ENCODE measurements at places on chromosomes 13 and 19.

GRCh38 chr19:30344446-30345425 is 27.4 kb upstream of the ZNF536 start:
- no peak for DNase-seq

DNA sequence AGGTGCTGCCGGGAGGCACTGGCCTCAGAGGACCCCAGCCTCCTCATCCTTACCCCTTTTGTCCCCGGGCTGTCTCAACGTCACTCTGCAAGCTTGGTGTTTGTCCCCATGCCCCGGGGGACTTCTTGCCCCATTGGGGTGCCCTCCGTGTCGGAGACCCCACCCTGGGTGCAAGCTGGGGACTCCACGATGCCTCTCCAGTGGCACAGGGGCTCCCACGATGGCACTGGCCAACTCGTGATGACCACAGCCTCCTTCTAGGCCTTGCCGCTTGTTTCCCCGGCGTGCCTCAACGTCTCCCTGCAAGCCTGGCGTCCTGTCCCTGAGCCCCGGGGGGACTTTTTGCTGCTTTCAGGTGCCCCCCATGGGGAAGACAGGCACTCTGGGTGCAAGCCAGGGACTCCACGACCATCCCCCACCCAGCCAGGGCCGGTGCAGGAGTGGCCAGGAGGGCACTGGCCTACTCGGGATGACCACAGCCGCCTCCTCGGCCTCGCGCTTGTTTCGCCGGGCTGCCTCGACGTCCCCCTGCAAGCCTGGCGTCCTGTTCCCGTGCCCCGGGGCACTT is 237.0 kb downstream of the TUBA3C start:
- DNase-seq, result no peak

GRCh38 chr13:49838989-49839388 is 46.5 kb upstream of the KPNA3 start:
- DNase-seq, result peak; percentile 42

GRCh38 chr19:6271721-6272410 is 7.9 kb downstream of the MLLT1 start:
- DNase-seq, result peak; percentile 31

DNA sequence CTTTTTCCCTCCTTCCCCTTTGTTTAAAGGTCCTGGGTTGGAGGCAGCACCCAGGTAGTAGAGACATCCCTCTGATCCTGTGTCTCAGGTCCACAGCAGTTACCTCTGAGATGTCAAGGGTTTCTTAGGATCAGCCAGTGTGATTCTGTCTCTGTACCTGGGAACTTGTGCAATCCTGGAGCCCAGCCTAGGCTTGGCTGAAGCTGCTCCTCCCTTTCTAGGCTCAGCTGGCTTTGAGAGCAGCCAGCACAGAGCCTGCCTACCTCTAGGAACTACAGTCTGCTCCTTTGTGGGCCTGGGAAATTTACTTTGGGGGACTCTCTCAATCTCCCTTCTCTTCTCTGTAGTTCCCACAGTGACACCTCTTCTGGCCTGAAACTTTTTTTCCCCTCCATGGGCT is 171.6 kb downstream of the MTUS2 start:
- no peak for DNase-seq

- no peak for DNase-seq
Measured at GRCh38 chr13:114120591-114121011, 11.8 kb downstream of the RASA3 start.

DNA sequence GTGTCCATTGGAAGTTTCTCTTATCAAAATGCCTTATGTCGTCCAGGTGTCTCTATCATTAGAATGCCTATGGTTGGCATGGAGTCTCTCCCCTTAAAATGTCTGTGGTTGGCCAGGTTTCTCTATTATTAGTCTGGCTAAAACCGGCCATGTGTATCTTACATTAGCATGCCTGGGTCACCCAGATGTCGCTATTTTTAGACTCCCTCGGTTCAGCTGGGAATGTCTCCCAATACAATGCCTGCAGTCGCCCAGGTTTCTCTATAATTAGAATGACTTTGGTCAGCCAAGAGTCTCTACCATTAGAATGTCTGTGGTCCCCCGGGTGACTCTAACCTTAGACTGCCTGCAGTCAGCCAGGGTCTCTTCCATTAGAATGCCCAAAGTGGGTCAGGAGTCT is 1536.1 kb downstream of the UQCRFS1 start:
- DNase-seq, result no peak

DNA sequence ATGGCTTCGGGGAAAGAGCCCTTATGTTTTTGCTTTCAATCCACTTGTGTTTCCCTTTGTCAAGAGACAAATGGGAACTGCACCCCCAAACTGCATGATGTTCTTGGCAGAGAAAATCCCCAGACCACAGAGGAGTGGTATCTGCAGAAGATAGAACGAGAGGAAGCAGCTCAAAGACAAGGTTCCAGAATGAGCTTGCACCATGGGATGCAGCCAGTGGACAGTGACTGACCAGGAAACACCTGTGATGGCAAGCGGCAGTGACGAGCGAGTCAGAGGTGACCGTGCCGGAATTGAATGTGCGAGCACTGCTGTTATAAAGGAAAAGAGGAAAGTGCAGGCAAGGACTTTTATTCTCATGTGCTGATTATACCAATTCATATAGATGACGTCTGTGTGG is 46.3 kb downstream of the IRS2 start:
- no peak for DNase-seq

GRCh38 chr19:8566855-8567254 is 10.4 kb downstream of the MYO1F start:
- no peak for DNase-seq

DNA sequence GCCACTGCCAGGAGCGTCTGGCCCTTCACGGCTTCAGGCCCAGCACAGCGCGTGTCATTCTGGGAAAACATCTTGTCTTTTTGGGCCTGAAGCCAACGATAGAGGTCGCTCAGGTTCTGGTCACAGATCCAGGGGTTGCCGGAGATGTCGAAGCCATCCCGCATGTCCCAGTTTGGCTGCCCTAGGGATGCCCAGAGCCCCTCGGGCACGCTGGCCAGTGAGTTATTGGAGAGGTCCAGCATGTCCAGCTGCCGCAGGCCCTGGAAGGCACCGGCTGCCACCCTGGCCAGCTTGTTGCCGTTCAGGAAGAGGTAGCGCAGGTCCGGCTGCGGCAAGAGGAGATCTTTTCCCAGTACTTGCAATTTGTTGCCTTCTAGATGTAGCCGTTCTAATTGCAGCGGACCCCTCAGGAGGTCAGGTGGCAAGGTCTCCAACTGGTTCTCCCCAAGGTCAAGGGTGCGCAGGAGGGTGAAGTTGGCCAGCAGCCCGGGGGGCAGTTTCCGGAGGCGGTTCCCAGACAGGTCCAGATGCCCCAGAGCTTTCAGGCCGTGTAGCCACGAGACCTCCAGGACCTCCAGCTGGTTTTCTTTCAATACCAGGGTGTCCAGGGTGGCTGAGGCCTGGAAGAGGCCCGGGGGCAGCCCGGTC is 1.8 kb downstream of the LRG1 start:
- peak; percentile 33 for DNase-seq

GRCh38 chr13:107847406-107847805 is 367.9 kb downstream of the LIG4 start:
- DNase-seq, result peak; percentile 63

DNA sequence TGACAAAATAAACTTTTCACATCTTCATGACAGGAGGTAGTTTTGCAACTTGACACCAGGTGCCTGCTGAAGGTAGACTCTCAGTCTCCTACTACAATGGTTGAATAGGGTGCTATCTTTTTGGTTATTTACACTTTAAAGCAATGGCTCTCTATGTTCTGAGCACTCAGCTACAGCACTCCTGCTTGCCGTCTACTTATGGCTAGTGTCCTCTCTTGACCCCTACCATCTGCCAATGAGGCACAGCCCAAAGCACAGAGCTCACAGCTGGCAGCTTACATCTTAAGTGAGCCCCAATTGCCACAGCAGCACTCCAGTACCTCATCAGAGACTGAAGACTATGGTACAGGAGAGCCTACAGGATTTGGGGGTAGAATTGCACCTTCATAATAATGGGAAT is 11.4 kb downstream of the ZNF708 start:
- no peak for DNase-seq

GRCh38 chr13:33743438-33744368 is 74.2 kb upstream of the RFC3 start:
- DNase-seq, result no peak

GRCh38 chr13:34941436-34941834 is 635 bp upstream of the NBEA start:
- DNase-seq, result no peak

- peak; percentile 90 for DNase-seq
Measured at GRCh38 chr19:46944918-46945628, 74.6 kb upstream of the NPAS1 start.

DNA sequence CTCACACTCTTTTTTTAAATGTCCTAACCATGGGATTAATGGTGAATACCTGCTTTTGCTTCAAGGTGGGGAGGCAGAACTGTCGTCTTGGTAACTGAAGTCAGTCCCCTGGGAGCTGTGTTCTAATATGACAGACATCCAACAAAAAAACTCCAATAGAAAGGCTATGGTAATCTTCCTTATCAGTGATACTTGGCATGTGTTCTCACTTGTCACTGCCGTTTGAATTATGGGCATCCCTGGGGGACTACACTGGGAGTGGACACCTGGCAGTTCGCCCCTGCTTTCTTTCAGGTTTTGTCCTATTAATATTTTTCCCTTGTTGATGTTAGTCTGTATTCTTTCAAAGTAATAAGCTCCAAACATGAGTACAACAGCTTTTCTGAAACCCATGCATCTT is 252.6 kb downstream of the SLITRK5 start:
- DNase-seq, result no peak

- DNase-seq, result peak; percentile 65
Measured at GRCh38 chr19:53982001-53982451, 9.4 kb upstream of the CACNG6 start.

DNA sequence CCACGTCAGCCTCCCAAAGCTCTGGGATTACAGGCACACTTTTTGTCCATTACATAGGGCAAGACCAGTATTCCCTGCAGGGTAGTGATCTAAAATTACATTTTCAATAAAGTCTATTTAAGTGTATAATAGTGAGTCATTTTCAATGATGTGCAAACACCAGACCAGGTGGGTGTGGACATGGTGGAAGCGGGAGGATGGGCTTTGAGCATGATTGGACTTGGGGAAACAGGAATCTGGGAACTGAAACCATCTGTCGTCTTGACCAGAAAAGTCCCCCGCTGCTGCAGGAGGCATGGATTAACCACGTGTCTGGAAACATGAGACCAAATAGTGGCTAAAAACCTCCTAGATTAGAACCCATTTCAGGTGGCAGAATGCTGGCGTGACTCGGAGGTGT is 4.9 kb downstream of the FXYD3 start:
- no peak for DNase-seq

- no peak for DNase-seq
Measured at GRCh38 chr13:89584058-89584620, 1763.3 kb upstream of the MIR17HG start.

- DNase-seq, result no peak
Measured at GRCh38 chr19:39969266-39969665, 1.7 kb upstream of the PSMC4 start.

DNA sequence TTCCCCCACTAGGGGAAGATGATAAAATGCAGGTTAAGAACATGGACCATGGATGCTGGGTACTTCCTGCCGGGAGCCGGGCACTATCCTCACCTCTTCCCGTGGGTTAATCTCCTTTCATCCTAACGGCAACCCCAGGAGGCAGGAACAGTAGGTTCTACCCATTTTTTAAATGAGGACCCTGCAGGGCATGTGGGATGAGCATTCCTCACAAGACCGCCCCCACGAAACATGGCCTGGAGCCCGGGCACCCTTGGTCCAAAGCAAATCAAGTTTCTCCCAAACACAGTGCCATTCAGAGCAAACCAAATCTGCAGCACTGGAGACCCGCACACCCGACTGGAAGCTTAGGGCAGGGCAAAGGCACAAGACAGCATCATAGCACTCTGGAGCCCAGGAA is 35.4 kb downstream of the COL4A2 start:
- DNase-seq, result no peak

GRCh38 chr13:111382411-111382810 is 62.0 kb downstream of the TEX29 start:
- no peak for DNase-seq

DNA sequence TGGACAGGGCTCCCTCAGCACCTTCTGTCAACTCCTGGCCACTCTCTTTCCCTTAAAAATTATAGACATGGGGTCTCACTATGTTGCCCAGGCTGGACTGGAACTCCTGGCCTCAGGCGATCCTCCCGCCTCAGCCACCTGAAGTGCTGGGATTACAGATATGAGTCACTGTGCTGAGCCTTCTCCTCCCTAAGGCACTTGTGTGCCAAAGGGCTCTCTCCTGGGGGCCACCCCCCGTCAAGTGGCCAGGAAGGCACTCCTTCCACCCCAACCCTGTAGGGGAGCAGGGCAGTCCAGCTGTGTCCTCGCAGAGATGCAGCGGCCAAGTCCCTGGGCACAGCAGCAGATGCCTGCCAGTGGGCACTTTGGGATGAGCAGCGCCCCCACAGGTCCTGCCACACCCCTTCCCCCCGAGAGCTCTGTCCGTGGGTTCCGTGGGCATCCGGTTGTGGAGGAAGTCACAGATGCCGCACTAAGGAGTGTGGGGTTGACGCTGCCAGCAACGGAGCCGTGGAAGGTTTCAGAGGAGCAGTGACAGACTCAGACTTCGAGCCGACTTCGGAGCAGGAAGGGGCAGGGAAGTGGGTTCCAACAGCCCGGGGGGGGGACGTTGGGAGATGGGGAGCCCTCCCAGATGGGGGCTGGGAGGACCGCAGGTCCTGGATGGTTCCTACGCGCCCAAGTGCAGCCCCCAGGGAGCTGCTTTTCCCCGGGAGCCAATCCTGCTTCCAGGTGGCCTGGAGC is 3.3 kb upstream of the UQCR11 start:
- no peak for DNase-seq

Data from neural progenitor cell (in vitro differentiated cells).